ENCODE measurements at places on chromosomes 7 and 10.
A peak's percentile ranks its signal among the peaks of the same experiment; 100 is the strongest.

DNA sequence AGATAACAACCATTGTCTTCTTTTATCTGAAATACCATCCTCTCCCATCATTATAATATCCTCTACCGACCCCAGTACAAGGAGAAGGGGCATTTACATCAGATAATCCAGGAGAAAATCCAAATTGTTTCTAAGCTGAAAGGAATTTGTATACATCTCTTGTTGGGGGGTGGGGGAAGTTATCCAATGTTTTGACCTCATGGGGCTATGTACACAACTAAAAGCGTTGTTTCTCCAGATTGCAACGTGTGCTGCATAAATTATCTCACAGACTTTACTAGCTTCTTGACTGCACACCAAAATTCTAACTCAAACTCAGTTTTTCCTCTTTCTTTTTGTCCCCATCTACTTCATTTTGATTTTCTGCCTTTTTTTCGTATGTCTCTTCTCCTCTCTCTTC is 156.7 kb downstream of the TWIST1 start:
- no peak overlapping the region for H3K27ac ChIP-seq
- no peaks in the 10 kb centered on the region for H3K4me1 ChIP-seq
- H3K4me3 ChIP-seq: no peak overlapping the region
- DNase-seq: no peak

DNA sequence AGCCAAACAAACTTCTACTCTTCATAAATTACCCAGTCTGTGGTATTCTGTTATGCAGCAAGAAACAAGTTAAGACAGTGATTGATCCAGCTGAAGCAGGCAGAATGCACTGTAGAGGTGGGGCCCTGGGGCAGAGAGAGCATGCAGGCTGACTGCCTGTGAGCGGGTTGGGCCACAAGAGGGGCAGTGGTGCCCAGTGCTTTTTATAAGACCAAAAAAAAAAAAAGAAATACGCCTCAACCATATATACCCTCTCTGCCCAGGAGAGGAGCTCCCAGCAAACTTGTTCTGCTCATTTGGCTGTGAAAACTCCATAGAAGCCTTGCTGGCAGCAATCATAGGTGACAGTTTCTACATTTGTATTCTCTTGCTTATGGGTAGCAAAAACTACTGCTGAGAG is 104.7 kb downstream of the SORBS1 start:
- no peaks in the 10 kb centered on the region for H3K27me3 ChIP-seq
- H3K4me1 ChIP-seq: peaks cover 4% of the 10 kb centered on the region
- no peak overlapping the region for H3K27ac ChIP-seq

DNA sequence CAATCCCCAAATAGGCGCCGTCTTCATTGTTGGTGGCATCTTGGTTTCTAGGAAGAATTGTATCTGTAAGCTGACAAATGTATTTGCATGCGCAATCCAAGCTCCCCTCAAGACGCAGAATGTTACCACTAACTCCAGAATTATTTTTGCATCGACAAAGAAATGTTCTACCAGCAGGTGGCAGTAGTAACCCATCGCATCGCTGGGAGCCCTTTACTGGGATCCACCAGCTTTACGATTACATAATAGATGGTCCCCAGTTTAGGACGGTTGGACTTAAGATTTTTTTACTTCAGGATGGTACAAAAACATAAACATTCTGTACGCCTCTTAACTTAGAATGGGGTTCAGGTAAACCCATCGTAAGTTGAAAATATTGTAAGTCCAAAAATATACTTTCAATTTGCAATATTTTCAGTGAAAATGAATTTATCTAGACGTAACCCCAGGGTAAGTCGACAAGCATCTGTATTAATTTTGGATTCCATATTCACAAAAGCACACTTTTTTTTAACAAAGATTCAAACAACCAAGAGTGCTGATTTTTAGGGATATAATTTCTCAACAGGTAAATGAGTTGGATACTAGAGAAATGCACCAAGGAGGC is 114.0 kb upstream of the COBL start:
- no peaks in the 10 kb centered on the region for H3K4me1 ChIP-seq
- H3K27ac ChIP-seq: no peak overlapping the region
- peak; percentile 26 for DNase-seq
- H3K27me3 ChIP-seq: no peaks in the 10 kb centered on the region

DNA sequence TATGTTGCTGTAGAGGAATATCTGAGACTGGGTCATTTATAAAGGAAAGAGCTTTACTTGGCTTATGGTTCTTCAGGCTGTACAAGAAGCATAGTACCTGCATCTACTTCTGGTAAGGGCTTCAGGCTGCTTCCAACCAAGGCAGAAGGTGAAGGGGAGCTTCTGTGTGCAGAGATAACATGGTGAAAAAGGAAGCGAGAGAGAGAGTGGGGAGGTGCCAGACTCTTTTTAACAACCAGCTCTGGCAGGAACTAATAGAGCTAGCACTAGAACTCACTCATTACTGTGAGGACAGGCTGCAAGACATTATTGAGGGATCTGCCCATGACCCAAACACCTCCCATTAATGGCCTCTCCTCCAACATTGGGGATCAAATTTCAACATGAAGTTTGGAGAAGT is 94.5 kb downstream of the KIF20B start:
- H3K27me3 ChIP-seq: no peaks in the 10 kb centered on the region
- no peak overlapping the region for H3K27ac ChIP-seq
- H3K36me3 ChIP-seq: no peaks in the 10 kb centered on the region
- no peak overlapping the region for H3K4me3 ChIP-seq
- H3K4me1 ChIP-seq: no peaks in the 10 kb centered on the region
- DNase-seq: no peak

GRCh38 chr7:131141443-131141967 is 186.2 kb upstream of the MKLN1 start:
- DNase-seq: no peak
- no peak overlapping the region for H3K27ac ChIP-seq
- H3K4me3 ChIP-seq: no peak overlapping the region
- no peaks in the 10 kb centered on the region for H3K36me3 ChIP-seq

- no peaks in the 10 kb centered on the region for H3K27me3 ChIP-seq
- peaks cover 5% of the 10 kb centered on the region for H3K4me1 ChIP-seq
- peak overlapping the region; percentile 73 for H3K4me3 ChIP-seq
- H3K36me3 ChIP-seq: no peaks in the 10 kb centered on the region
- DNase-seq: peak; percentile 80
- peak overlapping the region; percentile 95 for H3K27ac ChIP-seq
These were observed 711 bp downstream of the FAM221A start for GRCh38 chr7:23680414-23681405.

DNA sequence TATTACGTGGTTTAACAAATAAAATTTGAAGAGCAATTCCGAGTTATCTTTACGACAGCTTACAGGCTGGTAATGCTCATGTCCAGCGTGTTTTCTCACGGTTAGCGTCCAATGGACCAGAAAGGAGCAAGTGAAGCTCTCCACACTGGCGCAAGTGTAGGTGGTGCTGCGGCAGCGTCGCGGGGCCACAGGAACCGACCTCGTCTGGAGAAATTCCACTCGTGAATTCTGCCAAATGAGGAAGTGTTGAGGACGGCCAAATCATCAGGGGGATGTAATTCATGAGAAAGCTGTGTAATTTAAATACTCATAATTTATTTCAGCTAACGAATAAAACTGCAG is 350 bp upstream of the ZNF37A start:
- H3K27ac ChIP-seq: no peak overlapping the region
- peak; percentile 57 for DNase-seq
- no peaks in the 10 kb centered on the region for H3K36me3 ChIP-seq
- no peaks in the 10 kb centered on the region for H3K27me3 ChIP-seq
- peak overlapping the region; percentile 51 for H3K4me3 ChIP-seq

DNA sequence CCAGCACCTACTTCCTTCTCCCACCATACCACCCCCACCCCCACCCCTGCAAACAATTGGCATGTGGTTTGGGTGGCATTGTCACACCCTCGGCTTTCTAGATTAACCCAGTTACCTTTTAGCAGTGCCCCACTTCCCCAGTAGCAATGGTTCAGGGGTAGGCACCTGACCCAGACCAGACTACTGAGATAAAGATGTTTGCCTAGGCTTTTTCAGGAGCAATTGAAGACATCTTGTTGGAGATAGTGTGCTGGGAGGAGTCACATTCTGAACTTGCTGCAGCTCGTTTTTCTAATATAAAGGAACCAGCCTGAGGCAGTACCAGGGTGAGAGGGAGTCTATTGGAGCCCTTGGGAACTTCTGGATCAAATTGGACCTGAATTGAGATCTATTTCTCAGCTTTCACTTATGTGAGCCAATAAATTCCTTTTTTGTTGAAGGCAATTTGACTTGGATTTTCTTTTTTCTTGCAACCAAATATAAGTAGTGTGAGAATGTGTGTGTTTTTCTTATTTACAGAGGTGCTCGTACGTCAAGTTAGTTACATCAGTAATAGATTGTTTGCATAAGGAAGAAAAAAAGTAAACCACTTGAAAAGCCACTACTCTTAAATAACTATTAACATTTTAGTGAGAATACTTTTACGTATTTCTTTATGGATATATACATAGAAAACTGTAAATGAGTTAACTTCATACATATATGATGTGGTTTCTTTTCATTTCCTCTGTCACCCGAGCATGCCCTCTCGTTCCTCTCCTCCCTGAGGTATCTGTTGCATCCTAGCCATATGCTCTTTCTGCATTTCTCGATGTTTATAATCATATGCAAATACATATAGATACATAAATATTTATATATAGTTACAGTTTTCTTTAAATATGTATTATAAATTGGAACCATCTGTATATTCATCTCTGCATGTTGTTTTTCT is 38.0 kb downstream of the RAB18 start:
- H3K27me3 ChIP-seq: no peaks in the 10 kb centered on the region
- H3K36me3 ChIP-seq: peaks cover 10% of the 10 kb centered on the region
- H3K4me1 ChIP-seq: no peaks in the 10 kb centered on the region
- no peak overlapping the region for H3K4me3 ChIP-seq
- DNase-seq: no peak
- H3K27ac ChIP-seq: no peak overlapping the region

GRCh38 chr7:116279217-116279616 is 68.9 kb downstream of the TES start:
- no peaks in the 10 kb centered on the region for H3K27me3 ChIP-seq
- H3K4me1 ChIP-seq: no peaks in the 10 kb centered on the region
- H3K4me3 ChIP-seq: no peak overlapping the region
- no peak overlapping the region for H3K27ac ChIP-seq
- H3K36me3 ChIP-seq: no peaks in the 10 kb centered on the region

- H3K27me3 ChIP-seq: no peaks in the 10 kb centered on the region
- DNase-seq: no peak
- H3K36me3 ChIP-seq: no peaks in the 10 kb centered on the region
- H3K4me1 ChIP-seq: no peaks in the 10 kb centered on the region
- H3K4me3 ChIP-seq: no peak overlapping the region
These were observed 27.2 kb downstream of the IKZF1 start for GRCh38 chr7:50331564-50332208.

GRCh38 chr10:86073199-86073977 is 293.2 kb downstream of the GRID1 start:
- no peaks in the 10 kb centered on the region for H3K36me3 ChIP-seq
- no peaks in the 10 kb centered on the region for H3K27me3 ChIP-seq
- no peaks in the 10 kb centered on the region for H3K4me1 ChIP-seq
- no peak overlapping the region for H3K27ac ChIP-seq
- DNase-seq: no peak

DNA sequence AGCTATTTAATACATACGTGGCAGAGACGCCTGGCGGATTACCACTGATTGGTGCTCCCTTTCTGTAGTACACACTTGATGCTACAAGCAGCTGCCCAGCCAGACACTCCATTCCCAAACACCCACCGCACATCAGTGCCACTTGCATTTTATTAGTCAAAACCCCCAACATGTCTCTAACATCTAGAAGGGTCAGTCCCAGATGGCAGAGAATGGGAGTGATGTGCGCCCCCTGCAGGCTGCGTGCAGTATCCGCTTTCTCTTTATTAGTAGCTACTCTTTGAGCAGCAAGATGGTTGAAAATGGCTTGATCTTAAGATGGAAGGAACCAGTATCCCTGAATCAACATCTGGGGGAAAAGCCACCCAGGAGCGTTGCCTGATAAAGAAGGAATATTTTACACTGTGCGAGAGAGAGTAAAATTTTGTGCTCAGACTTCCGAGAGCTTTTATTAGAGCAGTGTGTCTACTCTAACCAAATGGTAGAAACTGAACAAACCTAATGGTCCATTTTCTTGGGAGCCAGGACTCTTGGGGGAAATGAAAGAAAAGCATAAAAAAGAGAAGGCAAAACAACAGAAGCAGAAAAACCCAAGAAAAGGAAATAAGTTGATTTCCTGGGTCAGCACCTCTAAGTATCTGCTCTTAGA is 78.3 kb downstream of the ST8SIA6 start:
- peaks cover 4% of the 10 kb centered on the region for H3K4me1 ChIP-seq
- no peak for DNase-seq
- no peaks in the 10 kb centered on the region for H3K27me3 ChIP-seq
- H3K27ac ChIP-seq: no peak overlapping the region
- H3K4me3 ChIP-seq: no peak overlapping the region
- no peaks in the 10 kb centered on the region for H3K36me3 ChIP-seq

DNA sequence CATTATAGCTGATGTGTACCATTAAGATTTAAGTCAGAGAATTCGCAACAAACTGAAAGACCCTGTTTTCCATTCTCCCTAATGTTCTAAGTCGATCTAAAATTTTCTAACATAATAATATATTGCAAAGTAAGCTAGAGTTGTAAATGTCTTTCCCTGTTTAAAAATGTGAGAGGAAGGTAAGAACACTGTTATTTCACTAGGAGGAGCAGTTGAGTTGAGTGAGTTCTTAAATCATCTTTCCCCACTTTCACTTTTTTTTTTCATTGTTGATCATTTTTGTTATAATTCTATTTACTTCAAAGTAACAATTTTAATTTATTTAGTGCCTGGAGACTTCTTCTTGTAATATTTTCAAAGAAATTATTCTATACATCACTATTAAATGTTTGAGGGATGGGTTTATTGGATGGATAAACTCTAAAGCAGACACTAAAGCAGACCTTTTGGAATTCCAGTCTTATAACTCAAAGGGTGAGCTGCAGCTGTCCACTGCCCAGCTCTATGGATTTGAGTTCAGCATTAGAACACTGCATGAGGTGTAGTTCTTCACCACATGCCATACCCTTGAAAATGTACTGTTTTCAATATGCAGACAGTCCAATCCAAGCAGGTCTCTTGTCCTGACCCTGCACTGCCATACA is 181.3 kb upstream of the FZD1 start:
- no peaks in the 10 kb centered on the region for H3K4me1 ChIP-seq
- no peaks in the 10 kb centered on the region for H3K36me3 ChIP-seq
- no peak for DNase-seq
- no peaks in the 10 kb centered on the region for H3K27me3 ChIP-seq
- H3K4me3 ChIP-seq: no peak overlapping the region

- no peaks in the 10 kb centered on the region for H3K27me3 ChIP-seq
- no peaks in the 10 kb centered on the region for H3K36me3 ChIP-seq
- no peak for DNase-seq
- H3K27ac ChIP-seq: no peak overlapping the region
These were observed 126.1 kb downstream of the FAM204A start for GRCh38 chr10:118216020-118216419.

Measured in pancreas (tissue), 10 donors.